ENCODE measurements at places on chromosomes 4 and X.
A peak's percentile ranks its signal among the peaks of the same experiment; 100 is the strongest.

DNA sequence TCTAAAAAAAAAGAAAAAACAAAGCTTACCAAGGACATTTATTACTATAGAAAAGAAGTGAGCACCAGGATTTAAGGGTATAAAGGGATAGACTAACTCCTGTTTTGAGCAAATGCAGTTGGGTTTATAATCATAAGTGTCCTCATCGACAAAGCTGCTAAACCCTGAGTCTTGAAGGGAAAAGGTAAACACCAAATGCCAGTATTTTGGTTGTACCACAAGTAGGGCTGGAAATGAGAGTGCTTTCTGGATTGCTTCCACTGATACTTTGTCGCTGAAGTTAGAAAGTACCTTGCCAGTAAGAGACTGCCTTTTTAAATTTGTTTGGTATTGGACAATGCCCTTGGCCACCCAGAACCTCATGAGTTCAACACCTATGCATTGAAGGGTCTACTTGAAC lies 53.7 kb downstream of the WDFY3 start:
- no peak for DNase-seq

GRCh38 chrX:122119361-122119760 lies 1064.7 kb upstream of the GRIA3 start:
- DNase-seq, result no peak

GRCh38 chr4:6935965-6936364 lies 26.3 kb downstream of the TBC1D14 start:
- no peak for DNase-seq

DNA sequence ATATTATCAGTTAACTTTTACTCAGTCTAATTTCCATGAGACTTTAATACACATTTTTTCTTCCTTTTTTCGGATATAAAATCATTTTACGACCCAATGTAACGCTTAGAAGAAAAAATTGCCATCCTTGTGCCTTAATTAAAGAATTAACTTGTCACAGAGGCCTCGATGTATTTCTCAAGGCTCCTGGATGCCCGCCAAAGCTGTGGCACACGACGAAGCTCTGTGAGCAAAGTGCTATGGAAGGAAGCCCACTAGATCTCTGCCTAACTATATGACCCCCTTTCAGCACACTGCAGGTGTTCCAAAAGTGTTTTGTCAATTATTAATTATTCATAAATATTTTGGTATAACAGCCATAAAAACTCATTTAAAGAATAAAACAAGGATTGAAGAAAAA lies 54.4 kb downstream of the TAPT1 start:
- DNase-seq, result no peak

DNA sequence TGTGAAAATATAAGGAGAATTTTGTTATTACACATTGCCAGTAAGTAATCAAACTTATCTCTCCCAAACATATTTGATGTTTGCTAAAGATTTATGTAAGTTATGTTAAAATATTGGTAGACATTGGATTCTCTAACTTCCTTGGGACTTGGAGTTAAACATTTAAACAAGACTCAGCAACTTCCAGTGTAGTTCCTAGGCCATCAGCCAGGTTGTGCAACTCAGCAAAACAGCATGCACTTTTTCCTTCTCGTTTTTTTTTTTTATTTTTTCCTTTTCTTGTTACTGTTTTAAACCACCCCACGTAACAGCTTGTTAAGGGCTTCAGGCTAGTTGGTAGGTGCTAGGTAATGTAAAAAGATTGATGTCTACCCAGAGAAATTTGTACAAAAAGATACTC lies 510.4 kb downstream of the ANKRD50 start:
- DNase-seq, result peak; percentile 5

GRCh38 chr4:108270466-108271450 lies 102.0 kb upstream of the LEF1 start:
- DNase-seq, result no peak

GRCh38 chrX:47151435-47151834 lies 6.4 kb downstream of the RBM10 start:
- DNase-seq, result no peak

- DNase-seq, result no peak
These were observed 182.7 kb upstream of the FAT4 start for GRCh38 chr4:125131891-125132680.

DNA sequence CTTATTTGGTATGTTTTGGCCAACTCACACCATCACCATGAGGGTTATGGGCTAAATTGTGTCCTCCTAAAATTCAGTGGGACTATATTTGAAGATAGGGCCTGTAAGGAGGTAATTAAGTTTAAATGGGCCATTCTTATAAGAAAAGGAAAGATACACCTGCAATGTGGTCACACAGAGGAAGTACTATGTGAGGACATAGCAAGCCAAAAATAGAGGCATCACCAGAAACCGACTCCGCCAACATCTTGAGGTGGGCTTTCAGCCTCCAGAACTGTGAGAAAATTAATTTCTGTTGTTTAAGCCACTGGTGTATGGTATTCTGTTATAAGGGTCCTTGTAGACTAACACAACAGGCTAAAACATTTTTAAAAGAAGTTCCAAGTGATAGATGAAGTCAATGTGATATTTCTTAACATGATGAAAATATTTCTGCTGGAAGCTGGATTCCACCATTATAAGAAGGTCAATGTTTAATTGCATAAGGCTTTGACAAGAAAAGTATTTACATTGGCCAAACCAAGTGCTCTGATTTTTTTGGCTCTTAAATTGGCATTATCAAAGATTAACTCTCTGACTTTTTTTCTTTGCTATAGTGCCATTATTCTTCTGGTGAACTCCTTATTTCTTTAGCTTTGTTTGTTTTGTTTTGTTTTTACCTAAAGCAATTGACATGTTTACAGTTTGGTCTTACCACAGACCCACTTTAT lies 540.9 kb downstream of the PPARGC1A start:
- no peak for DNase-seq

DNA sequence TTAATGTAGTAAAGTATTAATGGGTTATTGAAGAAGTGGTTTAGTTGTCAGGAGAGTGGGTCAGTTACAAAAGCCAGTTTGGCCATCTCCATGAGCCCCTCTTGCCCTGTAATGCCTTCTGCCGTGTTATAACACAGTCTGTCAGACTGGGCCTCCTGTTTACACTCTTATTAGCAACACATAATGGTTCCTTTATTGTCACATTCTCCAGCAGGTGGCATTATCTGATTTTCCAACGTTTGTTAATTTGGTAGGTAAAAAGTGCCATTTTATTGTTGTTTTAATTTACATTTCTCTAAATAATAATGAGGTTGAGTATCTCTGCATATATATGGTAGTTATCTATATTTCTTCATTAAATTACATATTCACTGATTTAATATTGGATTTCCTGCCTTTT lies 560.8 kb downstream of the FGF13 start:
- no peak for DNase-seq

DNA sequence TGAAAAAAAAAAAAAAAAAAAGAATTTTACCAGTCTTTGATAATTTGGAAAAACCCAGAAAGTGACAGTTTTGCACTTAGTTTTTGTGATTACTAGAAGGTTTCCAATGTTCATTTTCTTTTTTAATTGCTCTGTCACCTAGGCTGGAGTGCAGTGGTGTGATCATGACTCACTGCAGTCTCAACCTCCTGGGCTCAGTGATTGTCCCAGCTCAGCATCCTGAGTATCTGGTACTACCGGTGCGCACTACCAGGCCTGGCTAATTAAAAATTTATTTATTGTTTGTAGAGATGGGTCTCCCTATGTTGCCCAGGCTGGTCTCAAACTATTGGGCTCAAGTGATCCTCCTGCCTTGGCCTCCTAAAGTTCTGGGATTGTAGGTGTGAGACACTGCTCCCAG lies 3.3 kb downstream of the NUDT9 start:
- no peak for DNase-seq
